ENCODE measurements at places on chromosomes 2 and 18. TPM values are rescaled to one million over a fixed set of nuclear protein-coding genes. Genes with fewer than 3 reads are reported as not detected.

DNA sequence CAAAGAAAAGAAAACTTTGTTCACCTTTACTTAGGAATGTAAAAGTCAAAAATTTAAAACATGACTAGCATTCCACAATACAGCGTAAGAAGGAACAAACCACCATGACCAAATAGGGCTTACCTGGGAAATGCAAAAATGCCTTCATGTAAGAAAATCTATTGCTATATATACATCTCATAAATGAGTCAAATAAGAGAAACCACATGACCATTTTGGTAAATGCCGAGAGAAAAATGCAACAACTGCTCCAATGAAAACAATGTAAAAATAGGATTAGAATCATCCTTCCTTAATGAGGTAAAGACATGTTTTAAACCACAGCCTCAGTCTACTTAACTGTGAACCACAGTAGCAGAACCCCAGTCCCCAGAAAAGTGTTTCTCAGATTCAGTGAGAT, 49.4 kb downstream of the TGOLN2 start:
- DNase-seq, result peak; percentile 58

DNA sequence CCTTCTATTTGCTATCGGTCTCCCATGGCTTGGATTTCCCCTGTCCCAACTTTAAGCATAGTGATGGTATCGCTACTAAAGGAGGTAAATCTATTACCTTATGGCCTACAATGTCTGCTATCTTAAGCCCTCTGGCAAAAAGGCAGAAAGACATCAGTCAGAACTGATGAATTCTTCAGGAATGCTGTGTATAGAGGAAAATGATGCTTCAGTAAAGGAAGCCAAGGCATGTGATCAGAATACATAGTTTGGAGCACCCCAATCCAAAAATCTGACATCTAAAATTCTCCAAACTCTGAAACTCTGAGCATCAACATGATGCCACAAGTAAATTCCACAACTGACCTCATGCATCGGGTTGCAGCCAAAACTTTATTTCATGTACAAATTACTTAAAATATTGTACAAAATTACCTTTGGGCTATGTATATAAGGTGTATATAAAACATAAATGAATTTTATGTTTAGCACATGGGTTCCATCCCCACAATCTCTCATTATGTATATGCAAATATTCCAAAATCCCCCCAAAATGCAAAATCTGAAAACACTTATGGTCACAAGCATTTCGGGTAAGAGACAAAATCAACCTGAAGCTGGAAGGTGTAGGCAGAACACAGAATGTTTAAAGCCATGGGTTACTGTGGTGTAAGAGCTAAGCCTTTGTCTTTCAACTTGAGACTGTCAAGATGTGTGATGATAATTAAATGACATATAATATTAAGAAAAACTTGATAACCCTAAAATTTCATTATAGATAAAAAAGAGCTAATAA, 66.2 kb downstream of the CUL3 start:
- peak; percentile 47 for DNase-seq

GCG gene
- 0.17 TPM for total RNA-seq

ZSWIM2 gene
- 0.06 TPM for total RNA-seq

All from LHCN-M2 (cell line).